Naive B cell (primary cell): ENCODE measurements at places on chromosomes 6 and 20. TPM values are rescaled to one million over a fixed set of nuclear protein-coding genes. Genes with fewer than 3 reads are reported as not detected.
A peak's percentile ranks its signal among the peaks of the same experiment; 100 is the strongest.

GRCh38 chr6:62530985-62531384 is 245.0 kb upstream of the KHDRBS2 start:
- no peaks in the 10 kb centered on the region for H3K27me3 ChIP-seq
- peaks cover 11% of the 10 kb centered on the region for H3K4me1 ChIP-seq
- no peak for DNase-seq
- H3K4me3 ChIP-seq: no peak overlapping the region
- H3K27ac ChIP-seq: no peak overlapping the region

DNA sequence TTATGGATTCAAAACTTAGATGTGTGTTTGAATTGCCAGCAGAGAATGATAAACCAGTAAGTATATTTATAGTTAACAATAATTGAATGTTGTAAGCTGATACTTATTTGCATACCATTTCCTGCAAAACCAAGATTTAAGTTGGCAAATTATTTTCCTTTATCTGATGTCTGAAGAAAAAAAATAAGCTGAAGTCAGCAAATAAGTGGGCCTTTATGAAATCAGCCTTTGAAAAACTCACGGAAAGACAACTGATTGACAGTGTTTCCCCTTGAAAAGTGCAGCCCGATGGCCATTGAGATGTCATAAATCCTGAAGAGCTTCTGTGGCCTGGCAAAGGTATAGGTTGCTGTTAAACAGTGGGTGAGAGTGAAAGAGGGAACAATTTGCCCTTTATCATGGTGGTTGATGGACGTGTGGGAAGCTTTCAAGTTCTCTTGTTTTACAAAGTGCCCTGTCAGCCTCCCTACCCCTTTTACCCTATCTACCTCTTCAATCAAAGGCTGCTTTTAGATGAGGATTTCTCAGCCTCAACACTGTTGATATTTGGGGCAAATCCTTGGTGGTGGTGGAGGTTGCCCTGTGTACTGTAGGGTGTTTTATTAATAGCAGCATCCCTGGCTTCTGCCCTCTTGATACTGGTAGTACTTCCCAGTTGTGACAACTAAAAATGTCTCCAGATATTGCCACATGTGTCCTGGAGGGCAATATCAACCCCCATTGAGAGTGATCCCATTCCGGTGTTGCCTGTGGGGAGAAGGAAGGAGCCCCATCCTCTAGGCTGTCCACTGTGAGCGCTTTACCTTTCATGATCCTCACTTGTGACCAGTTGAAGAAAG is 50.2 kb downstream of the VAPB start:
- H3K27me3 ChIP-seq: no peaks in the 10 kb centered on the region
- peaks cover 27% of the 10 kb centered on the region for H3K36me3 ChIP-seq
- peak overlapping the region; percentile 66 for H3K27ac ChIP-seq
- peaks cover 30% of the 10 kb centered on the region for H3K4me1 ChIP-seq

HLA-G gene
- polyA plus RNA-seq: 2.0 TPM

DNA sequence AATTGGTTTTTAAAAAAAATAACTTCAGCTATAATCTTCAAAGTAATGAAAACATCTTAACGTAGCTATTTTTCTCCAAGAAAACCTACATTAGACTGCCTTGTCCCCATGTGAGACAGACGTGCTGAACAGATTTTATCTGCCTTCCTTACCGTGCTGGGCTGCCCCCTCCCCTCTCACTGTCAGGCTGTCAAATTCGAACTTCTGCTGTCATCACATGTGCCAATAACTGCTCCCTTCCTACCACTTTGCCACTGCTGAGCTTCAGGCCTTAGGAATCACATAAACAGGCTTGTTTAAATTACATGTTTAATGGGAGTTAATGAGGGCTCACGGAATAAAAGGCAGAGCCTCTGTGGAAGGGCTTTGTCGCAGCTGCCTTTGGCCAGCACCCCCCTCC is 77.0 kb upstream of the NHSL1 start:
- H3K4me1 ChIP-seq: peaks cover 5% of the 10 kb centered on the region
- H3K36me3 ChIP-seq: no peaks in the 10 kb centered on the region
- H3K4me3 ChIP-seq: no peak overlapping the region
- no peaks in the 10 kb centered on the region for H3K27me3 ChIP-seq
- DNase-seq: no peak

GRCh38 chr6:5086294-5086890 is 1.3 kb downstream of the PPP1R3G start:
- no peaks in the 10 kb centered on the region for H3K36me3 ChIP-seq
- peak overlapping the region; percentile 79 for H3K4me3 ChIP-seq
- H3K27ac ChIP-seq: no peak overlapping the region

ZSCAN12 gene
- polyA plus RNA-seq: 3.0 TPM

DNA sequence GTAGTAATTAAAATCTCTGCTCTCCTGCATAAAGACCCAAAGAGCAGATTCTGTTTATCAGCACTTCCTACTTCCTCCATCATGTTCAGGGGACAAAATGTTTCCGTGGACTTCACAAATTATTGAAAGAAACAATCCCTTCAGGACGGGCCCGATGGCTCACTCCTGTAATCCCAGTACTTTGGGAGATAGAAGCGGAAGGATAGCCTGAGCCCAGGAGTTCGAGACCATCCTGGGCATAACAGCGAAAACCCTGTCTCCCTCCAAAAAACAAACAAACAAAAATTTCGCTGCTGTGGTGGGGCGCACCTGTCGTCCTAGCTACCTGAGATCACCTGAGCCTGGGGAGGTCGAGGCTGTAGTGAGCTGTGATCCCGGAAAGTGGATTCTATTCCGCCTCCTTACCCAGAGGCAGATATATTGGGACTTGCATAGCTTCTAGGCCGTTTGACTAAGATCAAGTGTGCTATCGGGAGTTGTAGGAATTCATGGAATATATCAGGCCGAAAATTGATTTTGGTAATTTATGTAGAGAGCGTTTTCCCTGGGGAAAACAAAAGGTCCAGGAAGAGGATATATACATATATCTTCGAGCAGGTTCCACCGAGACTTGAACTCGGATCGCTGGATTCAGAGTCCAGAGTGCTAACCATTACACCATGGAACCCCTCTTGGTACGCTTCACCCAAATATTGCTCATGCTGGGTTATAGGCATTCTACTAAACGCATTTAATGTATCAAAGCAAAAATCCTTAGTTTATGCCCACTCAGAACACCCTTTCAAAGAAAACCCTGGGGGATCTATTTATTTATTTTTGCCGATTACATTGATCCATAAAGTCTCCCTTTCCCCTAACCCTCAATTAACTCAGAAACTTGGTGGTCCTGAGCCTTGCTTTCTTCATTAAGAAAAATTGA is 74.5 kb upstream of the ZNF184 start:
- no peak overlapping the region for H3K4me3 ChIP-seq
- H3K27me3 ChIP-seq: peaks cover 85% of the 10 kb centered on the region
- DNase-seq: no peak
- H3K4me1 ChIP-seq: peaks cover 9% of the 10 kb centered on the region

- H3K27me3 ChIP-seq: peaks cover 40% of the 10 kb centered on the region
- no peaks in the 10 kb centered on the region for H3K4me1 ChIP-seq
- DNase-seq: no peak
- no peak overlapping the region for H3K4me3 ChIP-seq
Measured at GRCh38 chr20:57882451-57883161, 172.8 kb upstream of the PMEPA1 start.

DNA sequence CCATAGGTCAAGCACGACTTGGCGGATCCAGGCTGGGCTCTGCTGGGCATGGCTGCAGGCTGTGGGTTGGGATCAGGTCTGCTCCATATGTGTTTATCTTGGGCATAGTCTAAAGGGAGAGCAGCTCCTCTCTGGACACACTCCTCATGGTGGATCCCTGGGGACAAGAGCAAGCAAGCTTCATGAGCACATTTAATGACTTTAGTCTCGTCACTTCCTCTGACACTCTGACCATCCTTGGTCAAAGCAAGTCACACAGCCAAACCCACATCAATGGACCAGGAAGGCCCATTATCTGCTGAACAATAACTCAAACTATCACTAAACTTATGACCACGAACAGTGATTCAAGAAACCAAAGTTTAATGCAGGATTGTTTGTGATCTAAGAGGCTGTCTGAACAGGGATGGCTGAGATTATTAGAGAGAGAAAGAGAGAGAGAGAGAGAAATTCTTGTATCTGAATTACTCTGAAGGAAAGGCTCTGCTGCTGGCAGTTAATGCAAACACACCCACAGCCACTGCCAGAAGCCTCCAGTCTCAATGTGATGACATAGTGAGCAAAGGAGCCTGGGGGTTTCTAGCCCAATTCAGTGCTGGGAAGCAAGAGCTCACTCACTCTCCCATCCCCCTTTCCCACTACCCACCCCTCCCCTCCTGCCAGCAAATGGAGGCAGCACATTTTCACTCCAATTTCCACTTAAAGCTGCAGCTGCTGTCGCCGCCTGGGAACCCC is 490.2 kb upstream of the SULF2 start:
- H3K4me1 ChIP-seq: peaks cover 7% of the 10 kb centered on the region
- no peak overlapping the region for H3K4me3 ChIP-seq
- H3K27me3 ChIP-seq: peaks cover 4% of the 10 kb centered on the region
- no peak overlapping the region for H3K27ac ChIP-seq
- H3K36me3 ChIP-seq: no peaks in the 10 kb centered on the region
- DNase-seq: no peak

DNA sequence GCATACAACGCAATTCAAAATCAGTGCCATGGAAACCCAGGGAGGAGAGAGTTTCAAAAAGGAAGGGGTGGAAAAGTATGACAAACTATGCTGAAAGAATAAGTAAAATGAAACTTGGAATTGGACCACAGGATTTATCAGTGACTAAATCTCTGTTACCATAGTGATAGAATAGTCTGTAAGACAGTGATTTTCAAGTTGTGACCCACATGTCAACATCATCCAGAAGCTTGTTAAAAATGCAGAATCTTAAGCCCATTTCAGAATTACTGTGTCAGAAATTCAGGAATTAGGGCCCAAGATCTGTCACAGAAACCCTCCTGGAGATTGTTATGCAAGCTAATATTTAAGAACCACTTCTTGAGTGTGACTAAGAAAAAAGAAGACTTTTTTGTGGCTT is 417.7 kb upstream of the JAG1 start:
- no peak overlapping the region for H3K27ac ChIP-seq
- no peaks in the 10 kb centered on the region for H3K4me1 ChIP-seq
- no peak overlapping the region for H3K4me3 ChIP-seq
- no peaks in the 10 kb centered on the region for H3K36me3 ChIP-seq

TMEM170B gene
- 0.37 TPM for polyA plus RNA-seq

GMNN gene
- polyA plus RNA-seq: 8.3 TPM

DNA sequence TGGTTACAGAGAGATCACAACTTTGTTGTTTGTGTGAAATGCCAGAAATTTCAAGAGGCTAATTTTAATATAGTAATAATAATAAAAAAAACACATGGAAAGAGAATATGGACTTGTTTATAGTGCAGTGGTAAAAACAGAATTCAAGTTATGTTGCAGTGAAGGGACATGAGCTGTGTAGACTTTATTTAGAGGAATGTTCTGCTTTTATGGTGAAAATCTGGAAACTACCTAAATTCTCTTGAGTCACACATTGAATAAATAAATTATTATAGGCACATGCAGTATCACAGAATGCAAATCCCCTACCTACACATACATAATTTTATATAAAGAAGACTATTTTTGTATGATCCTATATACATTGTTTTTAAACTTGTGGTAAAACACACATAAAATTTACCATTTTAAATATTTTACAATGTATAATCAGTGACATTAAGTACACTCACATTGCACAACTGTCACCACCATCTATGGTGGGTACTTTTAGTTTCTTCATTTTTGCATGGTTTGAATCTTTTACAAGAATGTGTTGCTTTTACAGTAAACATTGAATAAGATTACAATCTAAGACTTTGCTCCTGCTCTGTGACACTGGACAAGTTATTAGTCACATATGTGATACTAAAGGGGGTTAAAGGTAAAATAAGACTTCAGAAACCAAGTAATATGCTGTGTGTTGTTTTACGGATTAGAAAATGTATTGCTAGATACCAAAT is 107.4 kb downstream of the B3GAT2 start:
- DNase-seq: no peak
- no peaks in the 10 kb centered on the region for H3K27me3 ChIP-seq
- H3K4me1 ChIP-seq: peaks cover 22% of the 10 kb centered on the region
- H3K4me3 ChIP-seq: no peak overlapping the region

GRCh38 chr20:25064561-25065071 is 6.7 kb upstream of the ACSS1 start:
- H3K27ac ChIP-seq: peak overlapping the region; percentile 87
- H3K36me3 ChIP-seq: no peaks in the 10 kb centered on the region
- no peak overlapping the region for H3K4me3 ChIP-seq

- H3K4me1 ChIP-seq: peaks cover 5% of the 10 kb centered on the region
- H3K27me3 ChIP-seq: no peaks in the 10 kb centered on the region
- H3K27ac ChIP-seq: no peak overlapping the region
- H3K36me3 ChIP-seq: no peaks in the 10 kb centered on the region
- H3K4me3 ChIP-seq: no peak overlapping the region
Measured at GRCh38 chr20:21808863-21809664, 103.6 kb downstream of the PAX1 start.

DNA sequence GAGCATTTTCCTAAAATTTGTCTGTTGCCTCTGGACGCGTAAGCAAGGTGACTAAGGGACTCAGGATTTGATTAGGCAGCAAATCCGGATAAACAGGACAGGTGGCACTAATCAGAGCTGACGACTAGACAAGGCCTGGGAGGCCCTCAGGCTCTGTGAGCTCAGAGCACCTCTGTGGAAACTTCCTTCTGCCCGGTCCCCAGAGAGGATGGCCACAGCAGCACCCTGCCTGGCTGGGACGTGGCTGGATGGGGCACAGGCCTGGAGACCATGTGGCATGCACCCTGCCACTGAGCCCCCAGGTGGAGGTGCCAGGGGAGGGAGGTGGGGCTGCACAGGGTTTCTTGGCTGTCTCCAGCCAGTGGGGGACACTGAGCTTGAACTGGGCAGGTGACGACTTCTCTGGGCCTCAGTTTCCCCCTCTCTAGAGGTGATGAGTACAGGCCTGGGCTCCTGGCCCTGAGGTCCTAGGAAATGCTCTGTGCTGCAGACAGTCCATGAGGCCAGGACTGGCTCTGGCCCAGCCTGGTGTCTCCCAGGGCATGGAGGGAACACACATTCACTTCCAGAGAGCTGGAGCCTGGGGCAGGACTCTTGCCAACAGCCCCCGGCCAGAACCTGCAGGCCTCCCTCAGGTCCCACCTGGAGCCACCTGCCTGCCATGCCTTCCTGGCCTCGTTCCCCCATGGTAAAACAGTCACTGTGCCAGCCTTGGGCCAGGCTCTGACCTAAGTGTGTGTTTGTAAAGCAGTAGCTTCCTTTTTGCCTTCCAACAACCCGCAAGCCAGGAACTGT is 39.6 kb upstream of the STX16 start:
- no peaks in the 10 kb centered on the region for H3K4me1 ChIP-seq
- H3K27ac ChIP-seq: peak overlapping the region; percentile 53
- H3K27me3 ChIP-seq: peaks cover 40% of the 10 kb centered on the region
- H3K36me3 ChIP-seq: no peaks in the 10 kb centered on the region
- H3K4me3 ChIP-seq: no peak overlapping the region
